ENCODE measurements at places on chromosomes 12 and 14.
A peak's percentile ranks its signal among the peaks of the same experiment; 100 is the strongest.

DNA sequence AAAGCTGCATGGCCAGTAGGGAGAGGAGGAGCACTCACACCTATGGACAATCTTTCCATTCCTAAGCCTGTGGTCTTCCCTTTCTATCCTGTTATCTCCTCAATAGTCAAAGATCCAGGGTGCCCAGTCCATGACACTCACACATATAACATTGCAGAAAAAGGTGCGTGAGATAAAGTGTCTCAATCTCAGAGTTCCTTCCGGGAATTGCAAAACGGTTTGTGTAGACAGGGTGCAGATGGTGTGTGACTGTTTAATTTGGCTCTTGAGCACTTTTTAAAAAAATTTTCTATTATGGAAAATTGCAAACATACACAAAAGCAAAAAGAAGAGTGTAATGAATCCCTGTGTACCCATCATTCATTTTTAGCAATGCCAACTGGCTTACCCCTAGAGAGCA lies 1493.6 kb downstream of the AACS start:
- DNase-seq: no peak
- H3K27ac ChIP-seq: no peak overlapping the region
- no peaks in the 10 kb centered on the region for H3K27me3 ChIP-seq
- no peaks in the 10 kb centered on the region for H3K36me3 ChIP-seq
- H3K4me3 ChIP-seq: no peak overlapping the region

DNA sequence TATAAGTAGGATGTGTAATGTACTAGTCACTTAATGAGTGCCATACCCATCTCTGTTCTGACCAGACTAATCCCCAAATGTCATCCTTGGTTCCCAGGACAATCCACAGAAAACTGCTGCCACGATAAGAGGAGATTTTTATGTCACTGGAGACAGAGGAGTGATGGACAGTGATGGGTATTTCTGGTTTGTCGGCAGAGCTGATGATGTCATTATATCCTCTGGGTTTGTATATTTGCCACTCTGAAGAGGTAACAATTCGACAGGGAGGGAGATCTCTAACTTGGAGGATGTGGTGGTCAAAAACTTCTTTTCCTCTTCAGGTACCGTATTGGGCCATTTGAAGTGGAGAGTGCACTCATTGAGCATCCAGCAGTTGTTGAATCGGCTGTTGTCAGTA lies 20.3 kb downstream of the ACSM4 start:
- H3K4me1 ChIP-seq: no peaks in the 10 kb centered on the region
- no peak overlapping the region for H3K4me3 ChIP-seq
- no peak for DNase-seq
- H3K27me3 ChIP-seq: no peaks in the 10 kb centered on the region
- H3K27ac ChIP-seq: no peak overlapping the region
- H3K36me3 ChIP-seq: no peaks in the 10 kb centered on the region

GRCh38 chr12:111439657-111440151 lies 34.0 kb downstream of the SH2B3 start:
- H3K4me1 ChIP-seq: peaks cover 91% of the 10 kb centered on the region
- no peak for DNase-seq
- H3K27me3 ChIP-seq: no peaks in the 10 kb centered on the region
- H3K27ac ChIP-seq: no peak overlapping the region
- no peaks in the 10 kb centered on the region for H3K36me3 ChIP-seq

DNA sequence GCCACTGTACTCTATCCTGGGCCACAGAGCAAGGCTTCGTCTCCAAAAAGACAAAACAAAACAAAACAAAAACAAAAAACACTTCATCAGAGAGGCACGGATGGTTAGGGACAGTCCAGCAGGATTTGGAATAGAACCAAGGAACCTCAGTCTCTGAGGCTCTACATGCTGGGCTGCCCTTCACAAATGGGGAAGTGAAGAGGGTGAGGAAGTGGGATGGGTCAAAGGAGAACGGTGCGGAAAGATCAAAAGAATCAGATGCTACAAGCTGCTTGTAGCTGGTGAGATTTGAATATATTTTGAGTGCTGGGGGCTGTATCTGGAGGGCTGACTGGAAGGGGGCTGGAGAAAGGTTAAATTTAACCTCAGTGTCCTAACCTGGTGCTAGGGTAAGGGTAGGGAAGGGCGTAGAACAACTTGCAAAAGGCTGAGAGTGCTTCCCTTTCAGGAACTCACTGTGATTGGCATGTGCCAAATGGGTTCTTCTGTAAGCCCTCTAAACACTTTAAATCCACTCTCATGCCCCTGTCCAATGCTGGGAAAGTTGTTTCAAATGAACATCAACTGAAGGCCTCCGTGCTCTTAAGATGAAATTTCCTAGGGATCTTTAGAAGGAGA lies 4.6 kb downstream of the FOXJ2 start:
- H3K27ac ChIP-seq: no peak overlapping the region
- H3K4me3 ChIP-seq: peak overlapping the region; percentile 0
- peaks cover 65% of the 10 kb centered on the region for H3K4me1 ChIP-seq
- peaks cover 12% of the 10 kb centered on the region for H3K36me3 ChIP-seq
- H3K27me3 ChIP-seq: no peaks in the 10 kb centered on the region

- no peaks in the 10 kb centered on the region for H3K36me3 ChIP-seq
- H3K4me1 ChIP-seq: no peaks in the 10 kb centered on the region
- H3K27ac ChIP-seq: peak overlapping the region; percentile 35
- no peaks in the 10 kb centered on the region for H3K27me3 ChIP-seq
- DNase-seq: no peak
These were observed 34.9 kb upstream of the SPTSSA start for GRCh38 chr14:34496679-34497513.

DNA sequence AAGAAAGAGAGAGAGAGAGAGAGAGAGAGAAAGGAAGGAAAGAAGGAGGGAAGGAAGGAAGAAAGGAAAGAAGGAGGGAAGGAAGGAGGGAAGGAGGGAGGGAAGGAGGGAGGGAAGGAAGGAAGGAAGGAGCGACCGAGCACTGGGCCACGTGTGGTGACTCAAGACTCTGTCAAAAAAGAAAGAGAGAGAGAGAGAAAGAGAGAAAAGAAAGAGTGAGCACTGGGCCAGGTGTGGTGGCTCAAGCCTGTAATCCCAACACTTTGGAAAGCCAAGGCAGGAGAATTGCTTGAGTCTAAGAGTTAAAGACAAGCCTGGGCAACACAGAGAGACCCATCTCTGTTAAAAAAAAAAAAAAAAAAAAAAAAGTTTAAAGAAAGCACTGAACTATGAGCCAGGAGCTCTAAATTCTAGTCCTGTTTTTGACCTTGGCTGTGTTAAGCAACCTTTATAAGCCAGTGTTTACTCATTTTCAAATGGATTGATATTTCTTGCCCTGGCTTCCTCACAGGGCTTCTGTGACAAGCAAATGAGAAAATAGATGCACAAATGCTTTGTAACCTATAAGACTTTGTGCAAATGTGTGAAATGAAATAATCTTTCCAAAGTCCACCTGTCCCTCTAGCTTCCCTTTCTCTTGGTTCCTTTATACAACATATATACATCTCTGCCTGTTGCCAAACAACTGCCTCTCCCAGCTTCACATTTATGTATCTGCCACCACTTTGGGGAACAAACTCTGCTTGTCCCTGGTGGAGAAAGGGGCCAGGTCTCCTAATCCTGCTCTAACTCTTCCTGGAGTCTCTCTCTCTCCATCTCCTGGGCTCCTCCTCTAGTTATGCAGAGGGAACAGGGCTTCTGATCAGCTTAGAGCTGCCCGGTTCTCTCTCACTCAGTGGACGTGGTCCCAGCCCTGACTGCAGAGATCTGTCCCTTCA lies 16.1 kb upstream of the PLEKHG6 start:
- H3K27me3 ChIP-seq: no peaks in the 10 kb centered on the region
- DNase-seq: no peak
- no peak overlapping the region for H3K27ac ChIP-seq
- H3K4me3 ChIP-seq: no peak overlapping the region

DNA sequence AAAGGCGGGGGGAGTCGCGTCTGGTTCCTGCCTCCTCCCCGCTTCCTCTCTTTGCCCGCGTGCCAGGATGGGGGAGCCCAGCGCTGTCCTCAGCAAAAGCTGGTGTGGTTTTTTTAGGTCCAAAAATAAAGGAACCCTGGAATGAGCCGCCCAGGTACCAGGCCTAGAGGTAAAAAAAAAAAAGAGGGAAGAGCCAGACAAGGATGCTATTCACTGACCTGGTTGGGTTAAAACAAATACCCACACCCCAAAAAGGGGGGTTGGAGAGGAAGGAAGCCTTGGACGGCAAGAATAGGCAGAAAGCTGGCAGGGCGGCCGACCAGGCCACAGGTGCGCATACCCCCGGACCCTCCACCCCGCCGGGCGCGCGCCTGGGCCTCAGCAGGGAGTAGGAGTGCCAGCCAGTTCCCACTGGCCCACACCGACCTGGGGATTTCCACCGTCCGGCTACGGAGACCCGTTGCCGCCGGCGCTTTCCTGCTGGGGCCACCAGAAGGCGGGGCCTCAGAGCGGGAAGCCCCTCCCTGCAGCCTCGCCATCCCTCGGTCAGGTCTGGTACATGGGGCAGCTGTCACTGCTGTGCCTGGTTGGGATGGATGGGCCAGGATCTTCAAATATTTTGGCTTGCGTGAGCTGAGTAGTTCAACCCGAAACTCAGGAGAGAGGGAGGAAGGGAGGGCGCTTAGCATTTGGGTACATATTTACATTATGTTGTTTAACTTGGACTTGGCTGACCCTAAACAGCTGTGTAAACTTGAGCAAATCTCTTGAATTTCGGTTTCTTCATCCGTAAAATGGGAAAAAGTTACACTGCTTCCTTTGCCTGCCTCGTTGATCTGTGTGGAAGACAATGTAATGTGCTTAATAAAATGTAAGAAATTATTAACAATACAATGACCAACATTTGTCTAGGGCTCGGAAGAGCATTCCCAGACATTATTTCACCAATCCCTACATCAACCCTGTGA lies 5.4 kb upstream of the IRF2BPL start:
- no peaks in the 10 kb centered on the region for H3K36me3 ChIP-seq
- peaks cover 73% of the 10 kb centered on the region for H3K4me1 ChIP-seq
- peak; percentile 75 for DNase-seq

- no peaks in the 10 kb centered on the region for H3K36me3 ChIP-seq
- no peak overlapping the region for H3K4me3 ChIP-seq
- no peak overlapping the region for H3K27ac ChIP-seq
- H3K4me1 ChIP-seq: no peaks in the 10 kb centered on the region
- no peaks in the 10 kb centered on the region for H3K27me3 ChIP-seq
- no peak for DNase-seq
These were observed 159.6 kb upstream of the C14orf180 start for GRCh38 chr14:104419865-104420505.

DNA sequence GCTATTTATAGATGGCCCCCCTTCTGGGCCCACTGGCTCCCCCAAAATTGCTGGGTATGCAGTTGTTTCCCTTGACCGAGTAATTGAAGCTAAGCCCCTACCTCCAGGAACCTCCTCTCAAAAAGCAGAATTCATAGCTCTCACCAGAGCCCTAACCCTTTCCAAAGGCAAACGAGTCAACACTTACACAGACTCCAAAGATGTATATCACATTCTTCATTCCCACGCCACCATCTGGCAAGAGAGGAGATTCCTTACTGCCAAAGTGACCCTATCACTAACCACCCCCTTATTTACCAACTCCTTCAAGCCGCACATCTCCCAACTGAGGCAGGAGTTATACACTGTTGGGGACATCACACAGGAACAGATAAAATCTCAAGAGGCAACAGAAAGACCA lies 66.8 kb downstream of the MOK start:
- H3K4me3 ChIP-seq: no peak overlapping the region
- DNase-seq: no peak

DNA sequence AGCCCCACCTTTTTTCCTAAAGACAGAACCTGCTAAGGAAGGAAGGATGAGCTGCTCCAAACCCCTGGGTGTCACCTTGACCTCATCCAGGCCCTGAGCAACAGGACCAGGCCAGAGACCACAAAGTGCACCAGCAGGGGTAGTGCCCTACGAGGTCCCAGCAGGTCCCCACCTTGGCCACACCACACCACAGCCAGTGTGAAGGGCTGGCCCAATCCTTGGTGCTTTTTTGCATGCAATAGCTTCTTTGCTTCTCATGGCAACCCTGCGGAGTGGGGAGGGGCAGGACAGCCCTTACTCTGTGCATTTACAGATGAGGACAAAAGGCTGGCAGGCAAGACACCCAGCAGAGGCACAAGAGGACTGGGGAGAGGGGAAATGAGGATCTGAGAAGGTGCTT lies 352.6 kb downstream of the BCL11B start:
- H3K27me3 ChIP-seq: no peaks in the 10 kb centered on the region
- no peak overlapping the region for H3K4me3 ChIP-seq
- no peaks in the 10 kb centered on the region for H3K36me3 ChIP-seq
- H3K27ac ChIP-seq: no peak overlapping the region
- H3K4me1 ChIP-seq: no peaks in the 10 kb centered on the region

DNA sequence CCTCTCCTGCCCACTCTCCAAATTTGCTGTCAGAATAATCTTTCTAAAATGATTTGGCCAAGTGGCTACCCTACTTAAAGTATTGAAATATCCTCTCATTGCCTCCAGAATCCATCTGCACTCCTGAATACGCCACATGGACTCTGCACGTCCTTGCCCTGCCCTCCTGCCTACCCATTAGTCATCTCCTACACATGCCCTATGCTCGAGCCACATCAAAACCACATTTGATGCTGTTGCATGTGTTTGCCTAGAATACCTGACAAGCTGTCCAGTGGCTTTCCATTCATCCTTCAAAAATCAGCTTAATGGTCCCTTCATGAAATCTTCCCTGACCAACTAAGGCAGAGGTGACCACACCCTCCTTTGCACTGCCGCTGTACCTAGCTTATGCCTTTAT lies 17.0 kb downstream of the VCPKMT start:
- no peaks in the 10 kb centered on the region for H3K36me3 ChIP-seq
- no peaks in the 10 kb centered on the region for H3K27me3 ChIP-seq
- H3K4me1 ChIP-seq: peaks cover 68% of the 10 kb centered on the region
- H3K27ac ChIP-seq: no peak overlapping the region
- DNase-seq: no peak

DNA sequence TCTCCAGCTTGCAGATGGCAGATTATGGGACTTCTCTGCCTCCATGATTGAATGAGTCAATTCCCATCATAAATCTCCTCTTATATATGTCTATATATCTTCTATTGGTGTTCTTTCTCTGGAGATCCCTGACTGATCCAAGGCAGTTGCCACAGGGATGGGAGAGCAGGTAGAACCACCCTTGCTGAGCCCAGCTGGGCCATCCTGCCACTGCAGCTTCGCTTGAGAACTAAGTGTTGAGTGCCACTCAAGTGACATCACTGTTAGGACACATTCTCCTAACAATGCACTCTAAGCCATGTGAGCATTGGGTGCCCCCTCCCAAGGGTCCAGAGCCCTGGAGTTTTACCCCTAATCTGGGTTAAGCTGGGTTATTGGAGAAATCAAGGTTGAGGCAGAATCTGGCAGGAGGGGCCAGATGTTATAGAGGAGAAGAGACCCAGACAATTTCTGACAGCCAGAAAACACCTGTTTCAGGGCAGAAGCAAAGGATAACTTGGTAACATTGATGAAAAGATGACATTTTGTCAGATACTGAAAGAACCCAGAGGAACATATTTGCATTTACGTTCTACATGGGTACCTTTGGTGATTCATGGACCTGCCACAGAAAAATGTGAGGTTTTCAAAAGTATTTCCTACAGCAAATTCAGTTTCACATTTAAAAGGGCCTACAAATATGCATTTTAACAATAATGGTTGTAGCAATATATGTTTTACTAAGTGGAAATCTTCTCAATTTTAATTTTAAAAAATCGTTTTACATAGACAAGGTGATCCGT lies 57.2 kb upstream of the MAX start:
- H3K27ac ChIP-seq: no peak overlapping the region
- H3K36me3 ChIP-seq: no peaks in the 10 kb centered on the region
- H3K4me1 ChIP-seq: no peaks in the 10 kb centered on the region
- H3K4me3 ChIP-seq: no peak overlapping the region
- H3K27me3 ChIP-seq: no peaks in the 10 kb centered on the region
